Erythroblast (primary cell): ENCODE measurements at places on chromosomes 3 and 15.

DNA sequence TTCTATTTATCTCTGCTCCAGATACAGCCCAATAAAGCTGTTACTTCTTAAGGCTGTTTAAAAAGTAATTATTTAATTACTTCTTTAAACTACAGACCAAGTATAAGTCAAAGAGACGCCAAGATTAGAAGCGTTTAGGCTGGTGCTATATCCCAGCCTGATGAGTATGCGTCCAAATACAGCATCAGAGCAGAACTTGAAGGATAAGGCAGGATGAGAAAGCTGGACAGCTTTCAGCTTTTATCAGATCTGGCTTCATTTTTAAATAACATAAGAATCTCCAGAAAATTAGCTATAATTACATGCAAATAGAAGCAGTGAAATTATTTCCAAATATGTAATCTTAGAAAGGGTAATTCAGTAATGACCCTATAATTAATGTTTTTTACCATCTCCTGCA is 110.3 kb upstream of the MYO5C start:
- no peak for DNase-seq

DNA sequence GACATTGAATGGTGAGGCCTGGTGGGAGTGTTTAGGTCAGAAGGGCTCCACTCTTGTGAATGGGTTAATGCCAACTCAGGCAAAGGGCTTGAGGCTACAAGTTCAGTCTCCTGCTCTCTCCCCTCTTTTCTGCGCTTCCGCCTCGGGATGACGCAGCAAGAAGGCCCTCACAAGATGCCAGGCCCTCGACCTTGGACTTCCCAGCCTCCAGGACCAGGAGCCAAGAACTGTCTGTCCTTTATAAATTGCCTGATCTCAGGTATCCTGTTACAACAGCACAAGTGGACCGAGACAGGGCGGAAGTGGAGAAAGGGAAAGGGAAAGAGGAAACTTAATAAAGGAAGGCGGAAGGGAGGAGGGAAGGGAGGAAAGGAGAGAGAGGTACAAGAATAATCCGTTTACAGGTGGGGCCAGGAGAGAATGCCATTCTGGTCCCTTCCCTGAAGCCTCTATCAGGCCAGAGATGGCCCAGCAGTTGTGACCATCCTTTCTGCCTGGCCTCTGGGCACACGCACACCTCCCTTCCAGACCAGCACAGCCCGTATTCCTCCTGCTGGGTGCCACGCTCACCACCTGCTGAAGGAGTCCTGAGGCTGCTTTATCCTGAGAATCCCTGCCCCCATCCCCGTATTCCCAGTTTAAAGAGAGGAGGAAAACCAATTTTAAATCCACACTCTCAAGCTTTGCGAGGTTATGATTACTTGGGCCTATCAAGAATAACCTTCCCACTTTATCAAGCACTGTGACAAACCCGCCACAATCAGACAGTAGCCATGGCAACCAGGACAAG is 64.2 kb downstream of the OXNAD1 start:
- DNase-seq, result no peak

DNA sequence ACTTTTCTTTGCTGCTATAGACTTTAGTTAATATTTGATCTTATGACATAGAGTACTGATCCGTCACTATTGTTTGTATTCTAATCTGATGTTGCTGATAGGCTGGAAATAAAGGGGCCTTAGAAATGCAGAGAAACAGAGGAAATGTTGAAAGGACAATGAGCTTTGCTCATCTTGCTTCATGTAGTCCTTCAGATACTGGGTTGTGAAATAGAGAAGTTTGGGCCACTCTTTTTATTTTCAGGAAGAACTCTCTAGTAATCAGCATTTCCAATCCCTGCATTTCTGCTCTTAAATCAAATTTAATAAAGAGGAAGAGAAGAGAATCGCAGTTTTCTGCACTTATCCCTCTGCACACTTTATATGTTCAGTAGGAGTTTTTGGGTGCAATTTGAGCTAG is 192.8 kb upstream of the THBS1 start:
- no peak for DNase-seq

DNA sequence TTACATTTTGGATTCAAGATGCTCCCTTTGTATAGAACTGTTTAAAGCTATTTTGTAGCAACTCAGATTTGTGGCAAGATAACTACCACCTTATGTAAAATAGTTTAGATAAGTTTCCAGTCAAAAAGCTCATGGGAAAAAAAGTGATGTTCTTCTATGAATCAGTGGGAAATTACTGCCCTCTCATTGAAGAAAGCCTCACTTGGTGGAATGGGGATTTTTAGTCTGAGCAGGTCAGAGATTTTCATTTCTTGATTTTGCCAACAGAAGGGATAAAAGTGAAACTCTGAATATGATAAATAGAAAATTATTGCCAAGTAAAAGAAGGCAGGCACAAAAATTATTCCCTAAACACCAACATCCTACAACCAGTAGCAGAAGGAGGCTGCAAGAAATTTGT is 25.8 kb upstream of the CSTA start:
- DNase-seq, result no peak

- DNase-seq, result no peak
Observed at GRCh38 chr3:162569314-162569713, 1072.7 kb downstream of the OTOL1 start.

DNA sequence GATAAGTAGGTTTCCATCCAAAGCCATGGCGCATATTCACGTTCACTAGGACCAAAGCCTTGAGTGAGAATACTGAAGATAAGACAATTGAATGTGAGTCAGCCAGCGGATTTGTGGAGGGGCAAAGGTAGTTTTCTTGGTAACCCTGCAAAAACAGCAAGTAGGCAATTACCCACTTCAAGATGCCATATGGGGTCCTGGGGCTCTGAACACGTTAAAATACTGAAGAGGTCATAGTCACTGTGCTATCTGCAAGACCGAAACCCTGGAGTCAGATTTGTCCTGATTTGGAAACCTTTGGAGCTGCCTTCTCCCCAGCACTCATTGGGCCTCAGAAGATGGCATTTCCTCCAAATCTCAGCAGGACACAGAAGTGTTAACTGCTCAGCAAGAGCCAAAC is 646.9 kb upstream of the LMCD1 start:
- DNase-seq, result no peak

DNA sequence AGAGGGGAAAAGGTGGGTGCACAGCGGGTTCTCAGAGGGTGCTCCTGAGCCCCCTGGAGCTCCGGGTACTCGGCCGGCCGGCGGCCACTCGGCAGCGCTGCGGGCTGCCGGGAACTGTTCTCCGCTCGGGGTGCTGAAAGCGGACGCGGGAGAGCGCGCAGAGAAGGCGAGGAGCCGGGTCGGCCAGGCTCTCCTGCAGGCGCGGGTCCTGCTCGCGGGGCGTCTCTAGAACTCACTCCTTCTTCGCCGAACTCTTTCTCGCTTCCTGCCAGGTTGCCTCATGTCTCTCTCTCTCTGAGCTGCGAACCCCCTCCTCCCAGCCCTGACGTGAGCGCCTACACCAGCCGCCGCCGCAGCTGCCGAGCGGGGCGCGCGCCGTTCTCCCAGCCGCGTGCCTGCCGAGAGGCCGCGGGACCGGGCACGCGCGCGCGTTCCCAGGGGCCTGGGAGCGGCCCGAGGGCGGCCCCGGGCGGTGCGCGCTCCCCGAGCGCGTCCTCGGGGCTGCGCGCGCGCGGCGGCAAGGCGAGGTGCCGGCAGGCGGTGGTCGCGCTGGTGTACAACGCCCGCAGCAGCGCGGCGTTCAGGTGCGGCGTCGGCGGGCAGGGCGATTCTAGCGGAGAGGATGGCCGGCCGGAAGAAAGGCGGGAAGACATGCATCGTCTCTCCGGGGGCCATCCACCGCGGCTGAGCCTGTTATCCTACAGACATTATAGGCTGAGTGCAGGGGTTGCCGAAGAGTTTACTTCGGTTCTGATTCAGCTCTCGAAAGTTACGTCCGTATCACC is at the start of gene PEX5L:
TSS of gene PEX5L (minus strand) at position 267 of the 785 bp plus-strand sequence. CDS start 338 bp downstream, outside the sequence.
- peak; percentile 13 for DNase-seq

GRCh38 chr3:142618917-142619461 is 22.8 kb downstream of the PLS1 start:
- peak; percentile 76 for DNase-seq

- DNase-seq, result no peak
Observed at GRCh38 chr3:187274977-187275338, 16.6 kb downstream of the MASP1 start.

- DNase-seq, result no peak
Observed at GRCh38 chr15:71456362-71456761, 341.1 kb downstream of the THSD4 start.

- no peak for DNase-seq
Observed at GRCh38 chr15:58546066-58546591, 114.3 kb downstream of the LIPC start.

DNA sequence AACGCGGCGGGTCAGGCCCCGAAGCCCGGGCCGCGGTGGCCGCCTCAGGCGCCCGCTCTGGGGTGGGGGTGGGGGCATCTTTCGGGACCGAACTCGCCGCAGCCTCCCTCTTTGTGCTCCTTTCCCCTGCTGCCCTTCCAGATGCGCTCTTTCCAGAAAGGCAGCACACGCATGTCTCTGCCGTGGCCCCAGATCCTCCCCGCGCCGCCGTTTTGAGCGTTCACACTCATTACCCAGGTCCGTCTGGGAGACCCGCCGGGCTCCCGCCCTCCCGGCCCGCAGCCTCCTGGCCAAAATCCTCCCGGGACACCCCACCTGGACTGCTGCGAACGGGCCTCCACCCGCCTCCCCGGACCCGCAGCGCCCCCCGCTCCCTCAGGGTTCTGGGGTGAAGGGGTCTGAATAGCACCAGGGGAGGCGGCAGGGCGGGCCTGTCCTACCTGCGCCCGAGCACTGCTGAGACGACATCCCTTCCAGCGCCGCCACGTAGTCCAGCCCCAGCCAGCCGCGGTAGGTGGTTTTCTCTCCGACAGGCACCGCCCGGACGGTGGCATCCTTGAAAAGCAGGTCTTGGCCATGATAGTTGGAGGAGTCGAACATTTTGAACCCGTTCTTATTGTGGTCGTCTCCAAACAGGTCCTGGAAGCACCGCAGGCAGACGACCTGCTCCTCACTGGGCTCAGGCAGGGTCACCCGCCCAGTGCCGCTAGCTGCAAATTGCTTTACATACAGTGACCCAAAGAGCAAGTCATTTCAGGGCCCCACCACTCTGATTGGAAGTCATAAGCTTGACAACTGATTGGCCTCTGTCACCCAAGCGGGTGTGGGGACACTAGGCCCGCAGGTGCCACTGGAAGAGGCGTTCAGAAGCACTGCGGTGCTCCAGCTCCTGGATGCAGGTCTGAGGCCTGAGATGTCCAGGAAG is 25.9 kb downstream of the MELTF start:
- DNase-seq, result peak; percentile 50

- DNase-seq, result no peak
Observed at GRCh38 chr3:3509665-3510064, 289.6 kb upstream of the LRRN1 start.

GRCh38 chr3:29764603-29765254 is 483.9 kb downstream of the RBMS3 start:
- peak; percentile 39 for DNase-seq

GRCh38 chr15:74209560-74209958 is 7.0 kb upstream of the STRA6 start:
- DNase-seq, result no peak

GRCh38 chr3:11769704-11770476 is 76.8 kb downstream of the TAMM41 start:
- DNase-seq, result no peak

DNA sequence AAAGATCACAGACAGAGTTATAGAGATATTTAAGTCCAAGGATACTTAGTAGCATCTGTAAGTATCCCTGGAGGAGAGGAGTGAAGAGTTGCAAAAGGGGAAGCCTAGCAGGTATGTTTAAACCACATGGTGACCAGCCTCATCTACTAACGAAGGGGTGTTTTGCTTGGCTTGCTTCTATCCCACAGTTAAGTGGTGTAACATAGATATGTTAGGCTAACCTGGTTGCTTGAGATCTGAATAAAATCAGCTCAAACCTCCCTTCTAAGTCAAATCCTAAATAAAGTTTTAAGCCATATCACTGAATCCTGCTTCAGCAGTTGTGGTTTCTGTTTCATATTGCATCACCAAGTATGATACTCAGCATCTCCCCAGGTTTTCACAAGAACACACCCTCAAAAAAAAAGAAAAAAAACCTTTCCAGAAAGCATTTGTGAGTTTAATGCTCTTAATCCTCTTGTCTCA is 880.2 kb downstream of the ROBO1 start:
- no peak for DNase-seq

GRCh38 chr15:70038730-70039392 is 58.9 kb downstream of the TLE3 start:
- no peak for DNase-seq

DNA sequence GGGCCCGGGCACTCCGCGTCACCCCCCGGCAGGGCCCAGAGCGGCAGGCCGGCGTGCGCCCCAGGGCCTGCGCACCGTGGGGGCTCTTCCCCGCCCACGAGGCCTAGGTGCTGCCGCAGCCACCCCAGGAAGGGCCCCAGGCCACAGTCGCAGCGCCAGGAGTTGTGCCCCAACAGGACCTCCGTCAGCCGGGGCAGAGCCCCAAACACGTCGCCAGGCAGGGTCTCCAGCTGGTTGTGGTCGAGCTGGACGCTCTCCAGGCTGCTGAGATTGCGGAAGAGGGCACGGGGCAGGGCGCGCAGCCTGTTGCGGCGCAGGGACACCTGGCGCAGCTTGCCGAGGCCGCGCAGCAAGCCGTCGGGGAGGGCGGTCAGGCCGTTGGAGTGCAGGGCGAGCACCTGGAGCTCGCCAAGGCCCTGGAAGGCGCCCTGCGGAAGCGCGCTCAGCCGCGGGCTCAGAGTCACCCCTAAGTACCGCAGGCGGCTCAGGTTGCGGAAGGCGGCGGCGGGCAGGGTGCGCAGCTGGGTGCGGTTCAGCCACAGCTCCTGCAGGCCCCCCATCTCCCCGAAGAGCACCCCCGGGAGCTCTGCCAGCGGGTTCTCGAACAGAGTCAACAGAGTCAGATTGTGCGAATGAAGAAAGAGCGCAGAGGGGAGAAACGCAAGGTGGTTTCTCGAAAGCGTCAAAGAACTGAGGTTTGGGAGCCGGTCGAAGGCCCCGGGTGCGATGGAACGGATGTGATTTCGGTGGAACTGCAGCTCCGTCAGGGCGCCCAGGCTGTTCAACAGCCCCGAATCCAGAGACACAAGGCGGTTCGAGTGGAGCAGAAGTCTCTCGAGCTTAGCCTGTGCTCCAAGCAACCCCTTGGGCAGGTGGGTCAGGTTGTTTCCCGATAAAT is 2.0 kb downstream of the GP5 start:
- DNase-seq, result no peak

GRCh38 chr3:127706785-127707351 is 34.1 kb downstream of the ABTB1 start:
- DNase-seq, result no peak

GRCh38 chr15:29457729-29458128 is 188.1 kb upstream of the NSMCE3 start:
- no peak for DNase-seq
